ENCODE measurements at places on chromosomes 12 and 14.

GRCh38 chr12:126286203-126286602, 1221.0 kb downstream of the AACS start:
- no peak for DNase-seq

GRCh38 chr12:130013771-130014484, 110.1 kb upstream of the TMEM132D start:
- no peak for DNase-seq

- no peak for DNase-seq
Measured at GRCh38 chr12:131164096-131164872, 210.6 kb downstream of the ADGRD1 start.

- DNase-seq = no peak
Measured at GRCh38 chr12:85784096-85784720, 52.0 kb downstream of the RASSF9 start.

GRCh38 chr14:84228702-84229101, 1301.2 kb upstream of the FLRT2 start:
- DNase-seq = no peak

GRCh38 chr12:66268562-66268961, 33.7 kb upstream of the HELB start:
- DNase-seq = no peak

GRCh38 chr12:22573181-22573580, 28.8 kb upstream of the C2CD5 start:
- DNase-seq = no peak

GRCh38 chr12:107229827-107230226, 136.5 kb upstream of the CRY1 start:
- no peak for DNase-seq

DNA sequence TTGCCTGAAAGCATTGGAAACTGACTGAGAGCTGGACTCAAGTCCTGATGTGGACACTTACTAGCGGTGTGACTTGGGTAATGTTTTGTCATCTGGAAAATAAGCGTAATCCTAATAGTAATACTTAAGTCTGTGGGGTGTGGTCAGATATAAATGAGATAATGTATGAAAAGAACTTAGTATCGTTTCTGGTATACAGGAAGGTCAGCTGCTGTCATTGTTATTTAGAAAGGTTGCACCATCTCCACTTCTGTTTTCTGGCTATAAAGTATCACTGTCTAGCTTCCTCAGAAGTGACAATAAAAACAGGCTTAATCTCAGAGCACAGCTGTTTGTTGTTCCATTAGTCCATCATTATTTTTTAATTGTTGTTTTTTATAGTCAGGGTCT, 34.1 kb upstream of the TUBA1C start:
- no peak for DNase-seq

- DNase-seq = no peak
Measured at GRCh38 chr12:58967561-58967960, 47.3 kb upstream of the LRIG3 start.

DNA sequence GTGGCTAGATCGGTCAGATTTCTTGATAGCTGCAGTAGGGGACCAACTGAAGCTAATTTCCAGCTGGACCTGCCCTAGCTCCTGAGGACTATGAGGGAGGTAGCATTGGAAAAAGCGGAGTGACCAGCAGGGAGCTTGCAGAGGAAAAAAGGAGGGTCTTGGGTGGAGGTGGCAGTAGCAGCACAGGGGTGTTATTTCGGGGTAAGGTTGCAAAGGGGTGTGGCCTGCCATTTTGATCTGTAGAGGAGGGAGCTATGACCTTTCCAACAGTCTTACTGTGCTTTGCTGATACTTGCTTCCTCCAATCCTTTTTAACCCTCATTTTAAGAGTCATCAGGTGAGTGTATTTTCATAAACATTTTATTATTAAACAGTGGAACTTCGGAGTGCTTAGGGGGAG, 83.8 kb upstream of the NRXN3 start:
- no peak for DNase-seq

DNA sequence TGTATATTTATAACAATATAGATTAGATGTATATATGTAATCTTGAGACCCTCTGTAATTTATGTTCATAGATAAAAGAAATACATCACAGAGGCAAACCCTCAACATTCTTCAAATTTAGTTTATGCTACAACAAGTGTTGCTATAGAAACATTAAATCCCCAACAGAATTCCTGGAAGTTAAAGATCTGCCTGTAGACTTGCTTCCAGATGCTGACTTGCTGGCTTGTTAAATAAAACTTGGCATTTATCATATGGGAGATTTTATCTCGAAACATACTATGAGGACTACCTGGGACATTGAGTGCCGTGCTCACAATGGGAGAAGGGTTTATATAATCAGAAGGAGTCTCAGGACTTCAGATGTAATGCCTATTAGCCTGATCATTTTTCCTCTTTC, 136.3 kb upstream of the PLXNC1 start:
- DNase-seq = no peak

- no peak for DNase-seq
Measured at GRCh38 chr14:95395098-95395737, 75.5 kb upstream of the CLMN start.

- DNase-seq = no peak
Measured at GRCh38 chr12:132602572-132603239, 7.7 kb downstream of the LRCOL1 start.

GRCh38 chr14:56185992-56186391, 67.8 kb downstream of the PELI2 start:
- DNase-seq = no peak

DNA sequence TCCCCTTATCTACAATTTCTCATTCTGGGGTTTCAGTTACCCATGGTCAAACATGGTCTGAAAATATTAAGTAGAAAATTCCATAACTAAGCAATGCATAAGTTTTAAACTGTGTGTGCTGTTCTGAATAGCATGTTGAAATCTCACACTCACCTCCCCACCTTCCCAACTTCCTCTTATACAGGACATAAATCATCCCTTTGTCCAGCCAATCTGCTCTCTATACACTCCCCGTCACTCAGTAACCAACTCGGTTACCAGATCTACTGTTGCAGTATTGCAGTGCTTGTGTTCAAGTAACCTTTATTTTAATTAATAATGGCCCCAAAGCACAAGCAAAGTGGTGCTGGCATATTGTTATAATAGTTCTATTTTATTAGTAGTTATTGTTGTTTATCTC, 420.5 kb downstream of the GXYLT1 start:
- no peak for DNase-seq

DNA sequence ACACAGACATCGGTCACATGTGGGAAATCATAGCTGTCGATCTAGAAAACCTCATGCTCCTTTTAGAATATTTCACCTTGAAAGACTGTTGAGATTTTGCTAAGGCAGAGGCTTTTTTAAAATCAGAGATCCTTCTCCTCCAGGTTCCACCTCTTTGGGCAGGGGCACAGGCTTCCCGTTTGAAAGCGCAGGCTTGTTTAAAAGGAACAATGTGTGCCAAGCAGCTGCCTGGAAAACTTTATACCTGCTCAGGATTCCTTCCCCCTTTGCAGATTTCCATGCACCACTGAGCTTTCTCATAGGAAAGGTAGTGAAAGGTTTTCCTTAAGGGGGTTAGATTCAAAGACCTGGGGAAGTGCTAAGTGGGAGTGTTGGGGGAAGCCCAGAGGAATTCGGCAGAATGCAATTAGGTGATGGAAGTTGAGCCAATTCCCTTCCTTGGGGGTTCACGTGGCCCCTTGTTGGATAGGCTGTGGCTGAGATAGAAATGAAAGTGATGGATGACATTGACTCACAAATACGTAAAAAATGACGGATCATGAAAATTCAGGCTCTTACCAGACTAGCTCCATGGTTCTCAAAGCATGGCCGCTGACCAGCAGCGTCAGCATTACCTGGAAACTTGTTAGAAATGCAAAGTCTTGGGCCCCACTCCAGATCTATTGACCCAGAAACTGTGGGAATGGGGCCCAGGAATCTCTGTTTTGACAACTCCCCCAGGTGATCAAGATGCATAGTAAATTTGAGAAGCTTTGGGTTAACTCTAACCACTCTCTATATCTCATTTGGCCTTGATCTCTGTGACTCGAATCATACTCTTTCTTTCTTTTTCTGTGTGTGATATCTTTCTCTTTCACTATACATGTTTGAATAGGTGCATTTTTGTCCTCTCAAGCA, 281.4 kb upstream of the FKBP4 start:
- DNase-seq = no peak

DNA sequence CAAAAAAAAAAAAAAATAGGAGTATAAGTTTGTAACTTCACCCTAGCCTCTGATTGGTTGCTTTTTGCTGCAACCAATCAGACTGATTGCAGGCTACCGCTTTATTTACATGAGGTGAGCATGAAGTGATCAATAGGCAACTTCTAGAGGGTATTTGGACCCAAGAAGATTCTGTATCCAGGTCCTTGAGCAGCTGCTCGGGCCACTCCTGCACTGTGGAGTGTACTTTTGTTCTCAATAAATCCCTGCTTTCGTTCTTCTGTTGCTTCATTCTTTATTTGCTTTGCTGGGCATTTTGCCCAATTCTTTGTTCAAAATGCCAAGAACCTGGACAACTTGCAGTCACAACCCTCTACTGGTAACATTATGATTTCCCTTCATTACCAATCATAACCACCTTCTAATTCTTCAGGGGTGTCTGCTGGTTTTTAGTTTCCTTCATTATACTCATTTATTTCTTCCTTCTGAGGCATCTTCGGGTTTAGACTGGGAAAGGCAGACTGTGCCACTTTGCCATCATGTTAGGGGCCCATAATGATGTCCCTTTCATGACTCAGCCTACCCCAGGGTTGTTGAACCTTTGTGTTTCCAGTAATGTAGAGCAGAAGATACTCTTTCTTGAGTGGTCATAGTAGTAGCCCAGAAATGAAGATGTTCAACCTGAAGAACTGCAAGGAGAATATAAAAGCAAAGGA, 43.4 kb upstream of the LIMA1 start:
- DNase-seq = no peak

DNA sequence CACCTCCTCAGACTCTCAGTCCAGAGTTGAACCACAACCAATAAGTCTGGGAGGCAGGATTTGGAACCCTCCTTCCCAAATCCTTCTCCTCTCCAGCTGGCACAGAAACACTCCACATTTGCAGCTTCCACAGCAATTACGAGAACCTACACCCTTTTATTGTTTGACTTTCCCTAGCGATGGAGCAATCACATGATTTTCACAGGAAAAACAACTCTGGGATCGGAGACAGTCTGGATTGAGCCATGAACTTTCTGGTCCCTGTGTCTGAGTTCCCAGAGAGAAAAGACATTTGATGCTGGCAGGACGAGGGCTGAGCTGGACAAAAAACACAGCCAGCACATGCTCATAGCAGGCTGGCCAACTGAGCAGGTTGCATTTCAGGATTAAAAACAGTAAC, 49.0 kb upstream of the STON2 start:
- no peak for DNase-seq

DNA sequence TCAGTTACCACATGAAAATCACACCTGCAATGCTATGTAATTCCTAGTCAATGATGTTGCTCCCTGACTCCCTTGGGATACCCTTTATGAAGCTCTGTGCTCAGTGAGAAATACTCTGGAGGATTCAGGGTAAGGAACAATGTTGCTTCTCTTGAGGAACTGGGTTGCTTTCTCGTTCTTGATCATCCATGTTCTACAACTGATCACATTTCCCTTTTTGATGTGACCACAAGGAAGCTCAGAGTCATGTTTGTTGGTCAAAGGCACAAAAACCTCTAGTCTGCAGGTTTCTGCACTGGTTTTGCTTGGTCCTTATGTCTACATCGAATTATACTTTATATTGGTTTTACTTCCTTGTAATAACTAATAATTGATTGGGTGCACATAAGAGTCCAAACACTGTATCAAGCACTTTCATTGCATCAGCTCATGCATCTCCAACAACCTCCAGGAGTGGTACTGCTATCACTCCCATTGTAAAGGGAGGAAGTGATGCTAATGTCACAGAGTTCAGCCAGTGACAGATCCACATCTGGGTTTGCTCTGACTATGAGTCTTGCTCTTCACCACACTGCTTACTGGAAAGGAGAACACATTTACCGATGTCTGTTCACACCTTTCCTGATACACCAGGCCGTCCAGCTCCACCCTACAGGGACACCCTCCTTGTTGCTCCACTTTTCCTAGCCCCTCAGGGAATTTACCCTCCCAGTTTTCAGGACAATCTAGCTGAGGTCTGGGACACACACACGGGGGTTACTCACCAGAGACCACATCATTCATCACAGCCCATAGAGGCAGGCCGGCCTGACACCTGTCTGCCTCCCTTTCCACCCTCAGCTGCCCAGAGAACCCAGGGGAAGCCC, 41.0 kb downstream of the CMKLR1 start:
- no peak for DNase-seq

DNA sequence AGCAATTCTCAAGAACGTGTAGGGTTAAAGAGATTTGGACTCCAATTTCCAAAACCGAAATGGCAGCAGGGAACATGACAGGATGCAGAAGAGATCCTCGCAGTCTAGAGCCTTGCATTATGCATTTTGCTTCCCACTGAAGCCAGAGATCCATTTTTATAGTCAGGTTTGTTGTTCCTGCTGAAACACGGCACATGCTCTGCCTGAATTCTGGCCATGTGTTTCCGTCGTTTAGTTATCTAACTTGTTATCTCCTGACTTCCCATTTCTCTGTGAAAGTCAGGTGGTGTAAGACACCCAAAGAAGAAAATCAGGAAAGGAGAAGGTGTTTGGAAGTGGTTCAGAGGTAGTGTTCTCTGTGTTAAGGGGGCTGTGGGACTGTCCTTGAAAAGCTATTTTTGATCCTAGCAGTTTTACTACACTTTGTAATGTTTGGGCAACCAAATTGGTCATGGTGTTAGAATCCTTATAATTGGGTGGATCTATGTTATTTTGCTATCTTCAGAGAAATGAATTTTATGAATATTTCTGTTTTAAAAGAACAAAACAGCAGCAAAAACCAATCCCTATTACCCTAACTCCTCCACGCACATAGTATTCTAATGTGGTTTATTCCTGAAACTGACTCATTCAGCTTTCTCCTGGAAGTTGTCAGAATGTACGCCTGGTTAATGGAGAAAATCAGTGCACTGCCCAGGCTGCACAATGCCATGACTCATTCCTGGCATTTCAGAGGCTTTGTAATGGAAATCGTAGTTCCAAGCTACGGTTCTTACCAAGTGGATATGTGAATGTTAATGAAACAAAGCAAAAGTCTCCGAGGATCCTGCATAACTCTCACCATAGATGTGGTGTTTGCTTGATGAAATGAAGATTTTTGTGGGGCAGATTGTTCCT, 110.1 kb downstream of the SAMD4A start:
- no peak for DNase-seq

- DNase-seq = no peak
Measured at GRCh38 chr12:63816031-63816430, 28.5 kb upstream of the SRGAP1 start.

DNA sequence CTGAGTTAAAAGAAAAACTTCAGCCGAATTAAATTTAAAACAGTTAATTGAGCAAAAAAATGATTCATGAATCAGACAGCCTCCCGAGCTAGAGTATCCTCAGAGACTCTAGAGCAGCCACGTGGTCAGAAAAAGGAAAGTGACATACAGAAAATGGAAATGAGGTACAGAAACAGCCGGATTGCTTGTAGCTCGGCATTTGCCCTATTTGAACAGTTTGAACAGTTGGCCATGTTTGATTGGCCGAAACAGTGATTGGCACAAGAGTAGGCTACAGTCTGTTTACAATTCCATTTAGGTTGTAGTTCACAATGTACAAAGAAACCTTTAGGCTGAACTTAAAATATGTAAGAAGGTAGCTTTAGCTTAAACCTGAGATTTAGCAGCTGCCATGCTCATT, 12.9 kb upstream of the OXA1L start:
- no peak for DNase-seq

GRCh38 chr12:70852416-70853150, 68.0 kb downstream of the PTPRR start:
- no peak for DNase-seq

Measured in stimulated activated naive CD4-positive, alpha-beta T cell treated with Interleukin-2 at 50 U/mL for 16 hours (primary cell).